GF-D8 (cell line): ENCODE measurements at places on chromosomes 11 and 22.

- DNase-seq, result no peak
Measured at GRCh38 chr22:47034905-47035419, 272.5 kb downstream of the TBC1D22A start.

GRCh38 chr11:76577226-76577920, 93.2 kb downstream of the LRRC32 start:
- DNase-seq, result no peak

DNA sequence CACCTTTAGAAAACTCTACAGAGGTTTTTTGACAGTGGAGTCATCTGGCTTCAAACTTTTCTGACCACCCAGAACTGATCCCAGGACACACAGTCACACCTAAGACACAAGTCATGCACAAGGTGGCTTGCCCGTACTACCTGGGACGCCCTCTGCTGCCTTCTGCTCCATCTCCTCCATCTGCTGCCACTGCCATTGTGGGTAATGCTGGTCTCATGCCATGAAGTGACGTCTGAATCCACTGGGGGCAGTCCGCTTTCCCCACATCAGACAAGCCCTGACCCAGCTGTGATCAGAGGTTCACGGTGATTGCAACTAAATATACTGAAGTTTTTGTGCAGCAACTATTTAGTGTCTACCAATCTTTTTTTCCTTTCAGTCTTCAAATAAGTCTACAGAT, 5.4 kb upstream of the NDUFS8 start:
- no peak for DNase-seq

- DNase-seq, result no peak
Measured at GRCh38 chr11:88819616-88820015, 246.2 kb downstream of the GRM5 start.

DNA sequence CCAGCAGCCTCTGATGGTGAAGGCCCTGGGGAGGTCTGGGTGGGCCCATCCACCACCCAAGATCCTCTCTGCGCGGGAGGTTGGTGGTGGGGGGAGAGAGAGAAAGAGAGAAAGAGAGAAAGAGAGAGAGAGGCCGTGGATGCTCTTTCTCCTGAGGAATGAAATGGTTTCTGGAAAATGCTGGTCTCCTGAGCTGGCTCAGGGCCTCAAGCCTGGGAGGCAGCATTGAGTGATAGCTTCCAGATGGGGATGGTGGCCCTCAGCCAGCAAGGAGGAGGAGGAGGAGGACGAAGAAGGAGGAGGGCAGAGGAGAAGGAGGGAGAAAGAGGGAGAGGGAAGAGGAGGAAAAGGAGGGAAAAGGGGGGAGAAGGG, 4.6 kb downstream of the TSPAN32 start:
- no peak for DNase-seq

GRCh38 chr11:73152861-73153483, 10.9 kb upstream of the FCHSD2 start:
- no peak for DNase-seq

- DNase-seq, result no peak
Measured at GRCh38 chr22:23835484-23836144, 3.2 kb downstream of the DERL3 start.

- DNase-seq, result no peak
Measured at GRCh38 chr22:25659413-25659812, 82.6 kb upstream of the MYO18B start.

GRCh38 chr11:128695539-128696221, 1.8 kb downstream of the FLI1 start:
- peak; percentile 100 for DNase-seq

DNA sequence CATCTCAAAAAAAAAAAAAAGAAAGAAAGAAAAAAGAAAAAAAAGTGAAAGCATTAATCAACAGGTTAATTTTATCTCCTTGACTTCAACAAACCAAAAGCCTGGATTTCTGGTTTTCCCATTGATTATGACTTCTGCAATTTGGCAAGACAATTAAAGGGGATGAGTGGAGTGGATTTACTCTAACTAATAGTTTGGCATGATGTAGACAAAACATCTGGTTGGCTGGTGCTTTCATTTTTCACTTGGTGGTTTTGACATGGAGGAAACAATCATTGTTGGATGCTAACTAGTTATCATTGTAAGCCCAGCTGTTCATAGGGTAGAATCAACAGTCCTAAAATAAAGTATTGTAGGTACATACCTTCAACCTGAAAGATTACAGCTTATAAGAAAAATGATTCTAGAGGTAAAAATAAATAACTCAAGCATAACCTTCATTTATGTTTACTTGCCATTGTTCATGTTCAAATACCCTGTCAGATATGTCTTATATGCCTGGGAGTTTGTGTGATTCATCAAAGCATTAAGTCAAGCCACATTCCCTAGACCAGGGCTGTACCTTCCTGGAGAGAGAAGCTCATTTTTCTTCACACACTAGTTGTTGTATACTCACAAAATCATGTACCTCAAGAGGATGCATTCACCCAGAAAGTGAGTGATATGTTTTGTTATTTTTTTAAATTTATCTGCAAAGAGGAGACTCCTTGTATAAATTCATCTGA, 15.1 kb downstream of the FIBIN start:
- DNase-seq, result no peak

GRCh38 chr11:5258543-5259262, 4.1 kb upstream of the HBG2 start:
- no peak for DNase-seq

DNA sequence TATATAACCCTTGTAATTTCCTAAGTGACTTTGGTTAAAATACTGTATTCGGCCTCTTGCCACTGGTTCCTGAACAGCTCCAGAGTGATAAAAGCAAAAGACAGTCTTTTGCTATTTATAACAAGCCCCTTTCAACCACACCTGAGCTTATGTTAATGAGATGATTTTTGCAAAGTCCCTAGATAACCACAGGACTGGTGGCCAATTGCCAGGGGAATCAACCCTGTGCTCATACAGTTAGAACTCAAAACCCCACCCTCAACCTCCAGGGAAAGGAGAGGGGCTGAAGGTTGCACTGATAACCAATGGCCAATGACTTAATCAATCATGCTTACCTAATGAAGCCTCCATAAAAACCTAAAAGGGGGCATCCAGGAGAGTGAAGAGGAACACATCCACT, 77.9 kb downstream of the SIK3 start:
- no peak for DNase-seq

DNA sequence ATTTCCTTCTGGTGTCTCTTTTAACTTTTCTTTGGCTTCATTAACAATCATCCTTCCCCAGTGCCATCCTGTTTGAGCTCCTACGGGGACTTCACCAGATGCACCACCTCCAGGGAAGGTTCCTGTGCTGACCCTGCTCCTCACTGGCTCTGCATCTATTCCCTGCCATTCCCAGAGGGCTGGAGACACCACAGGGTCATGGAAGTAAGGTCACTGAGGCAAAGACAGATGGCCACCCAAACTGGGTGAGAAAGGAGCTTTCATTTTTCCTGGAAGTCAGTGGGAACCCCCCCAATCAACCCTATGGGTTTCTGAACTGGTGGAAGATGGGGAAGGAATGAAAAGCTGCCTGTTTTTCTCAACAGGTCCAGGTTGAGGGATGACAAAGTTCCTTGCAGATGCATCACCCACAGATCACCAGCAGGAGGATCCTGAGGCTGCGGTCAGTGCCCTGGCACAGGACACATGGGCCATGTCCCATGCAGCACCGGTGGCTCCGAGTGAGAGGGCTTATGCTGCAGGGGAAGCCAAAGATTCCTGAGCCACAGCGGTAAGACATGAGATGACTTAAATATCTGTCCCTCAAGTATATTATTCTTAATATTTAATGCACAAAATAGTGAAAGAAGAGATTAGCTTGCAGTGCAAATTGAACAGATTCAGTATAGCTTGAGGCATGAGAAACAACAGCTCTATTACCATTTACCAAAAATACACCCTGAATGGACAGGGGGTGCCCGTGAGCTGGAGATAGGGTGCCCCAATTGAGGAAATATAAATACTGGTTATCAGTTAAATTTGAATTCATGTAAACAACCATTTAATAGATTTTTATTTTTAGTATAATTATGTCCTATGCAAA, 73.0 kb upstream of the VPREB1 start:
- DNase-seq, result no peak

DNA sequence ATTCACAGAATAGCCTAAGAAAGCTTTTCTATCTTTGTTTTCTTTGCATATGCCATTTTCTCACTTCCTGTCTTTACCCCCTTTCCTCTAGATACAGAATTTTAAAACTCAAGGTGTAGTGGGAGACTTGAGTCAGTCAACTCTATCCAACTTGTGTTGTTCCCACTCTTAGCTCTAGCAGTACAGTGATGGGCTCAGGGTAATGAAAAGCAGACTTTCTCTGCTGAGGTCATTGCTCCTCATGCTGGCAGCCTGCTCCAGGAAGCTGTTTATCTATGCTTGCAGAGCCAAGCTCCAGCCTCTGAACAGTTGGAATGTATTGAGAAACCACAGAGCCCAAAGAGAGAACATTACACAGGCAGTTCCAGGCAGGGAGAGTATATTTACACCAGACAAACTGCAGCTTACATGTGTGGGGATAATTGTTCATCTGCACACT, 68.1 kb downstream of the CSTPP1 start:
- peak; percentile 80 for DNase-seq

GRCh38 chr11:118076754-118077281, at the start of gene TMPRSS4:
Gene TMPRSS4, plus strand, starts transcription at chr11:118077078. Its CDS starts 225 bp downstream, at chr11:118077303.
- no peak for DNase-seq

DNA sequence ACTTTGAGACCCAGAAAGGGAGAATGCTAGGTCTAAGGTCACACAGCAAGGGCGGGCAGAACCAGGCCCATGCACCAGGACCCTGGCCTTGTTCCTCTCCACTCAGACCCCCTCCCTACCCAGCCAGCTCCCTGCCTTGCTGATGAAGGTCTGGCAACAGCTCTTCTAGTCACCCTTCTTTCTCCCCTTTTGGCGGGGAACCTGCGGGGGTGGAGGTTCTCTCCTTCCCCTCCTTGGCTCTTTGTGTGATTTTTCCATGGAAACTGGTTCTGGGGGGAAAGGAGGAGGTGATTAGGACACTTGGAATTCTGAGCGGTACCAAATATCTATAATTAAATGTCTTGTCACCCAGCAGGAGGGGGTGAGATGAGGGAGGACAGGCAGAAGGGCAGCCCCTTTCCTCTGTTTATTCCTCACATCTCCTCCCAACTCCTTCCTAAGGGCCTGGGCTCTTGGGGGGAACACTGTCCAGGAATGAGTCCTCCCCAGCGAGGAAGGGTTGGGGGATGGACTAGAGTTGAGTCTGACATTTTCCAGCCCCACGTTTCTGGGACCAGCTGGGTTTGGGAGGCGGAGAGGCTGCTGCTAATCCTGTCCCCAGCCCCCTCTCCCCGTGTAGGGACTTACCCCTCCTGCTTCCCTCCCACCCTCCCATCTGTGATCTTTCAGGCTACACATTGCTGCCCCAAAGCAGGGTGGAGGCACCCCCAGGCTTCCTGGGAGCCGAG, 7.4 kb downstream of the ARHGEF17 start:
- DNase-seq, result no peak

DNA sequence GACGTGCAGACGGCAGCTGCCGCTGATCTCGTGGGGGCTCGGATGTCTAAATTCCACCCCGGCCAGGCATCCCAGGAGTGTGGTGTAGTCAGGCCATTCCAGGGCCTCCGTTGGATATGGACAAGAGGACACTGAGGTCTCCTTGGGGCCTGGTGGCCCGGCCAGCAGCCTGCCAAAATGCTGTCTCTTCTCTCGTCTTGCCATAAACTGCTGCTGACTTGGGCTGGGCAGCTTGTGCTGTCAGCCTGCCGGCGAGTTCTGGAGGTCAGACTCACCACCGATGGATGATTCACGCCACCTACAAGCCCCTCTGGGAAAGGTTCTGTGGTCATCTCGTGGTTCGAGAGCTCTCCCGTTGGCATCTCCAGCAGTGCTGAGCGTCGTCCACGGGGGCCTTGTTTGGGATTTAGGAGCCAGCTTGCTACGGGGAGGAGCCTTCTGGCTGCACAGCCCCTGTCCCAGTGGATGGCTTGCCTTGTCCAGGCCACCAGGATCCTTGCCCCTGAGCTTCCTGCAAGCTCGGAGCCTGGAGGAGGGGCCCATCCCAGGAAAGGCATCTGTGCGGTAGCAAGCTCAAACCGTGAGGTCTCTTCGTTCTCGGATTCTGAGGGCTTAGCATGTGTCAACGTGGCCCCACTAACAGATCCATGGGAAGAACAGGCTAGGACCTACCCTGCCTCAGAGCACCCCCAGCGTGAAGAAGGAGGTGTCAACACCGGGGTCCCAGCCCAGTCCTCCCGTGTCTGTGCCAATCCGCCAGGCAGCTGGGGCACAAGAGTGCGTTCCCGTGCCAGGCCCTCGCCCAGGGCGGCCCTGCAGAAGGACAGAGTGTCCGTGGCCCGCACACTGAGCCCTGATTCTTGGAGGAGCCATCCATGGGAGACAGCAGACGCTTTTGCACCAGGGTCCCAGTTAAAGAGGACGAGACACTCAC, 1114.1 kb downstream of the BRD1 start:
- no peak for DNase-seq

DNA sequence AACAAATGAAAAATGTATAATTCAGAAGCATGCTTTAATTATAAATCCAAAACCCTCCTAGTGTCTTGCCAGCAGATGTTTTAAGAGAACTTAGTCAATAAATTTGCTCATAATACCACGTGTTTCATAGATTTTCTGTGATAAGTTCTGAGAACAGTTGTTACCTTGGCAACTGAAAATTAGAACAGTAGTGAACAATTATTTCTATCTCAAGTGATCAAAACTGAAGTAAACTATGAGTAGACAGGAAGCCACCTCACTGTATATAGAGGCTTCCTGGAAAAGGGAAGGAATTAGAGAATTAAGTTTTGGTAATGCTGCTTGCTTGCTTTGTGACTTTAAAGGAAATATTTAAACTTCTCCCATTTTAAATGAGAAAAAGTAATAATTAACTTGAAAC, 266.0 kb upstream of the ANO3 start:
- DNase-seq, result no peak

GRCh38 chr11:33344611-33345010, 87.4 kb downstream of the HIPK3 start:
- DNase-seq, result no peak

- peak; percentile 67 for DNase-seq
Measured at GRCh38 chr22:30425616-30426387, at the start of gene MTFP1. Gene MTFP1, plus strand, starts transcription at chr22:30425768. Its CDS starts 112 bp downstream, at chr22:30425880.

DNA sequence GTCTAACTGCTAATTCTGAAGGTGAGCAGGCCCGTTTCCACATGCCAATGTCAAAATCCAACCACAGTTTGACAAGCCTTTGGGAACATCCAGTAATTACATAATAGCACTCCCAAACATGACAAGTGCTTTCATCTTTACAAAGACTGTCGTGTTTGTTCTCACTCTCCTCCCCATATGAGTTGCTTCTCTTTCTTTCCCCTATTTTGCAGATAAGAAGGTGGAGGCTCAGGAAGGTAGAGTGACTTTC, 55.9 kb upstream of the CD44 start:
- no peak for DNase-seq

GRCh38 chr11:120303004-120303637, 22.0 kb upstream of the TLCD5 start:
- peak; percentile 63 for DNase-seq

- no peak for DNase-seq
Measured at GRCh38 chr11:34730544-34731295, 109.8 kb downstream of the EHF start.

- no peak for DNase-seq
Measured at GRCh38 chr11:11661326-11662040, 39.7 kb upstream of the GALNT18 start.
